ENCODE measurements at places on chromosomes 12 and 14.

GRCh38 chr12:24840046-24840800 is 108.7 kb downstream of the BCAT1 start:
- no peak for DNase-seq

DNA sequence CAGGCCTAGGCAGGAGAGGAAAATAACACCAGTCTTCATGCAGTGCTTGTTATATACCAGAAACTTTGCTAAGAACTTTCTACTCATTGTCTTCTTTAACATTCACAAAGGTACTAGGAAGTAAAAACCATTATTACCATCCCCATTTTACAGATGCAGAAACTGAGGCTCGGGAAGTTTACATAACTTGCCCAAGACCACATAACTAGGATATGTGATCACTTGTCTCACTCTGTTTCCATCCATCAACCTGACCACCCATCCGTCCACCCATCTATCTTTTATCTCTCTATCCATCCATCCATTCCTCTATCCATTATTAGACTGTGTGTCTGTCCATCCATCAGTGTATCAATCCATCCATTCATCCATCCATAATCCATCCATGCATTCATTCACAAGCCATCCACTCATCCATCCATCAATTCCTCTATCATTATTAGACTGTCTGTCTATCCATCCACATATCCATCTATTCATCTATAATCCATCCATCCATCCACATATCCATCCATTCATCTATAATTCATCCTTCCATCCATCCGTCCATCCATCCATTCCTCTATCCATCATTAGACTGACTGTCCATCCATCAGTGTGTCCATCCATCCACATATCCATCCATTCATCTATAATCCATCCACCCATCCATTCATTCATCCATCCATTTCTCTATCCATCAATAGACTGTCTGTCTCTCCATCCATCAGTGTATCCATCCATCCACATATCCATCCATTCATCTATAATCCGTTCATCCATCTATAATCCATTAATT is 16.5 kb downstream of the SDSL start:
- DNase-seq = no peak

- DNase-seq = no peak
These were observed 210.4 kb upstream of the KRR1 start for GRCh38 chr12:75721796-75722195.

DNA sequence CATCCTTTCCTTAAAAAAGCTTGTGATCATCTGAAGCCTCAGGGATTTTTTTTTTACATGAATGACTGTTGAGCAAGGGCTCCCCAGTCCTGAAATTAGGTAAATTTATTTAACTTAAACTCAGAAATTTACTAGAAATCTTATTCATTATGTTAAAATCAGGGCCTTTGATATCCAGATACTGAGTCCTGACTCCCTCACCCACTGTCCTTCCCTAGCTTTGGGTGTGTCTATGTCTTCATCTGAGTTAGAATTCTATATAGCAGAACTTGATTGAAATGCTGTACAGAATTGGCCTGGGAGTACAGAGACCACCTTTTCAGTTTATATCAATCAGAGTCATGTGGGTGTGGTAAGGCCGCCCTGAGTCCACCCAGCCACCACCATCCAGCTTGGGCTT is 260.0 kb downstream of the CACNA1C start:
- no peak for DNase-seq

GRCh38 chr12:58301730-58302122 is 360.4 kb downstream of the ATP23 start:
- no peak for DNase-seq

All from NCI-H510A treated with DMSO at 0.1 percent for 48 hours (cell line).